ENCODE measurements at places on chromosomes 2 and 18. TPM values are rescaled to one million over a fixed set of nuclear protein-coding genes. Genes with fewer than 3 reads are reported as not detected.

KATNAL2 gene
- 1.2 TPM for total RNA-seq

DNA sequence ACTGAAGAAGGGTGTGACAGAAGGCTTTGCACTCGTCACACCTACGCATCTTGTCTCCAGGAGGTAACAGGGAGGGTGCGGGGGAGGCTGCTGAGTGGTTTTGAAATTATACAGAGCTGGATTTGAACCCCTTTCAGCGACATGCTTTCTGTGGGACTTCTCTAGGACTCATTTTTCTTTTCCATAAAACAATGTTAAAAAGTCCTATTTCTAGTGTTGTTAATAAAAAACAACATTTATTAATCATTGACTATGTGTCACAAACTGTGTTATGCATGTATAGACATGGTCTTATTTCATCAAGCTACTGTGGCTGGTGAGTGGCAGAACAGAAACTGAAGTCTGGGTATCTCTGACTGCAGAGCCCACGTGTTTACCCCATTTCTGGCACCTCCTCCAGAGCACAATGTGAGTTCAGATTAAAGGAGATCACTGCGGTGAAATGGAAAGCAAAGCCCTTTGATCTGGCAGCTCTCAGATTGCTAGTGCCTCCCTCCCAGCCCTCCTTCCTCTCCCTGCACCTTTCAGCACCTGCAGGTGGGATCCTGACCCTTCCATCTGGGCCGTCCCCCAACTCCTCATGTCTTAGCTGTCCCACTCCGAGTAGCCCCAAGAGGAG lies 315.5 kb upstream of the MYT1L start:
- peak; percentile 36 for DNase-seq

GRCh38 chr2:29601321-29601720 lies 320.1 kb downstream of the ALK start:
- DNase-seq: no peak

- no peak for DNase-seq
Observed at GRCh38 chr18:10368456-10369453, 85.7 kb upstream of the APCDD1 start.

- no peak for DNase-seq
Observed at GRCh38 chr18:66328296-66328878, 275.5 kb downstream of the CDH19 start.

DNA sequence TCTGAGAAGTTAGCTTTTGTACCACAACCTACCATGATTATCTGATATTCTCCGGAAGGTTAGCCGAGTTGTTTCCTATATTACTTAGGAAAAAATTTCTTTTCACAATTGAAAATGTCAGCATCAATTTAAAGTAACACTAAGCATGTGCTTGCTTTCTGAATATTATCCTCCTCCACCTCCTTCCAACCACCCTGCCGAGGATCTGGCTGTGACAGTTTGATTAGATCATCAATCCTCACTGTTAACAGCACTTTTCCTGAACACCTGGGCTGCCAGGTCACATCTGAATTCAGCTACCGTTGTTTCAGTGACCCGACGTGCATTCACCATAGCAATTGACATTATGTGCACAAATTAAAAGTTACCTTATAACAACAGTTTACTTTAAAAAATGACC lies 207.0 kb downstream of the ZNF407 start:
- DNase-seq: no peak

All from activated T-cell treated with anti-CD3 and anti-CD28 coated beads, Interleukin-2, amount 50 U/mL, for 72 hours (primary cell).